ENCODE measurements at places on chromosomes 2 and 18.

DNA sequence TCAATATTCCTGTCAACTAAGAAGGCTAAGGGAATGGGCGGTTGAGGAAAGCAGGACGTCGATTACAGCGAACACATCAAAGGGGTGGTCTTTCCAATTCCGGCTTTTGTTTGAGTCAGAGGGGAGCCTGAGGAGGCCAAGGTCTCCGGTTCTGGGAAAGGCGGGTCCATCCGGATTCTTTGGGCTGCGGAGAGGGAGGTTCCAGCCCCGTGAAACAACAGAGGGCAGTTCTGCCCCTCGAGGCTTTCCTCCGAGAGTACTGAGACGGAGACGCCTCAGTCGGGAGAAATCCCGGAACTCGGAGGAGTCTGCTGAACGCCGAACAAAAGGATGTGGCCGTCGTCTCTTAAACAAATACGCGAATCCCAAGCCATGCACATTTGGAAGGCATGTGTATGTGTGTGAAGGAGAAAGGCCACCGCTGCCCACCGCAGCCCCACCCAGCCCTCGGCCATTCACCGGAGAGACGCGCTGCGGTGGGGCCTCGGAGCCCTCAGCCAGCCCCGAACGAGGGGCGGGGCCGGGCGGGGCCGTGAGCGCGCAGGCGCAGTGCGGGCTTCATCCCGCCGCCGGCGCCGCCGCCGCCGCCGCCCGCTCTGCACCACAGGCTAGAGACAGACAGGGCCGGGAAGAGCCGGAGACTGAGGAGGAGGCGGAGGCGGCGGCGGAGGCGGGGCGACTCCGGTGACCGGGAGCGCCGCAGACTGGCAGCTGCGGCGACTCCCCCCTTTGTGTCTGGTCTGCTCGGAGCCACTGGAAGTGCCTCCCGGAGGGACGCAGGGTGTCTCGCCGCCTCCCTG is at the start of gene BMPR2:
TSS of gene BMPR2 (plus strand) at position 719 of the 800 bp plus-strand sequence. CDS start 1,148 bp downstream, outside the sequence.
- DNase-seq, result peak; percentile 83

DNA sequence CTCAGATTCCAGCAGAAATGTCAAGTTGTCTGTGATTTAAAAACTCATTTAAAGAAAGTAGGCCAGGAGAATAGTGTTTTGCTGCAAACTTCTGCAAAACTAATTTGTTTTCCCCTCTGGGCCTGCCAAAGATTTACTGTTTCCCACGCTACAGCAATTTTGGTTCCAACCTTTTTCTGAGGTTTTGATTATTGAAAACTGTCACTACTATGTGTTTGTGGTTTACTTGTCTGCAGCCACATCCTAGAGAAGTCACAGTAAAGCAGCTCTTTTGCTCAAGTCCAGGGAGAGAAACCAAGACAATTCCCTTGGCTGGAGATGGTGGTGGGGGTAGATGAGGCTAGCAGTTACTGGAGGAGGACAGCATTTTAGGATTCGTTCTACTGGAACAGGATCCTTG is 12.8 kb downstream of the IL1R2 start:
- DNase-seq, result no peak

- DNase-seq, result no peak
Observed at GRCh38 chr2:27092696-27093429, 6.3 kb downstream of the KHK start.

GRCh38 chr2:239387811-239388210 is 13.0 kb downstream of the HDAC4 start:
- DNase-seq, result no peak

- DNase-seq, result no peak
Observed at GRCh38 chr2:7419186-7419585, 502.0 kb downstream of the RNF144A start.

DNA sequence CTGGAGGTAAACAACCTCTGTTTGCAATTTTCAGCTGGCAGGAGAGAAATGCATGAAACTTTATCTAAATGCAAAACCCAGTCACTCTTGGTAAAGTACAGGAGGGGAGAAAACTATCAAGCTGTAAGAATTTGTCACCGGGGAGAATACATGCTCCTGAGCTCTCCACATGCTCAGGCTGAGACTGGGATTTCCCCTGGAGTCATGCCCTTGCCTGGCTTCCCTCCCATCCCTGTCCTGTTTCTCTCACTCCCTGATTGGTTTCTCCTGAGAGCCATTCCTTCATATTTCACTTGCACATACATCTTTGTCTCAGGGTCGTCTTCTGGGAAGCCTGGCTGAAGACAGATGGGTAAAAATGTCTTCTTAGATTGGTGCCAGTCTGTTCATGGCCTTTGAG is 52.9 kb upstream of the SPATS2L start:
- DNase-seq, result no peak

- no peak for DNase-seq
Observed at GRCh38 chr2:120635146-120635545, 100.5 kb upstream of the GLI2 start.

GRCh38 chr2:84989422-84989821 is 18.5 kb downstream of the KCMF1 start:
- DNase-seq, result no peak

- DNase-seq, result no peak
Observed at GRCh38 chr2:55137024-55137958, 87.0 kb upstream of the RTN4 start.

- no peak for DNase-seq
Observed at GRCh38 chr2:129604560-129604959, 374.9 kb upstream of the RAB6C start.

DNA sequence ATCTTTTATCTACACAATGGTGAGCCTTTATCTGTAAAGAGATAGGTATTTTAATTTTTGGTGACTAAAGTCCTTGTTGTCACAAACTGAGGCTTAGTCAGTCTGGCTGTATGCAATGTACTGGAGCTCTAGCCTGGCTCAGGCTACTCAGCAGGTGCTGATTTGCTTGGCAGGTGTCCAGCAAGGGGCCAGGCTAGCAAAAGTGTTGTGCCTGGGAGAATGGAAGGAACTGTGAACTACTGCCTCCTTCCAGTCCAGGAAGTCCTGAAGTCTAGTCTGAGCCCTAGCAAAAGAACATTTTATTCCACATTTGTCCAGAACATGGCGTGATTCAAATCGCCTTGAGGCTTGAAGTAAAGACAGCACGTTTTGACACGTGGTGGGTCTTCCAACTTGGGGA is 260.5 kb downstream of the CCDC85A start:
- DNase-seq, result no peak

DNA sequence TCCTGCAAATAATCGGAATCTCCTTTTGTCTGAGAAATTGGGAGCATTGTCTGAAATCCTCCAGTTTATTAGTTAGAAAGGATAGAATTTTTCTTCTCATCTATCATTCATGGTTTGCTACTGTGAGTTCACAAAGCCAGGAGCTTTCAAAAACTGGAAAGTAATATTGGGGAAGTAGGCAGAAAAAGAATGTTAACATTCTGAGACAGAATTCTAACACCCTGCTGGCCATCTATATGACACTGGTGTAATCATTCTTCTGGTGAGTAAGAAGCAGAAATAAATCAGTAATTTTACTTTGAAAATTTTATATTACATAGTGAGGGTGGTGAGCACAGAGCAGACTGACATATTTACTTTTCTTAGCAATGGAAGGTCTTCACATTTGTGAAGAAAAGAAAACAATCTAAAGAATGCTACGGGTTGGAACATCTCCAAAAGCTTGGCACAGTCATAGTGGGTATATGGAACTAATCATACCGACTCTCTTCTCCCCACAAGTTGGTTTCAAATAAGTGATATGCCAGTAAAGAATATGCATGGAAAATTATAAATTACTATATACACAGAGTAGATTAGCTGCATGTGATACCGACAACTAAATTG is 344.9 kb downstream of the LPIN1 start:
- DNase-seq, result no peak

DNA sequence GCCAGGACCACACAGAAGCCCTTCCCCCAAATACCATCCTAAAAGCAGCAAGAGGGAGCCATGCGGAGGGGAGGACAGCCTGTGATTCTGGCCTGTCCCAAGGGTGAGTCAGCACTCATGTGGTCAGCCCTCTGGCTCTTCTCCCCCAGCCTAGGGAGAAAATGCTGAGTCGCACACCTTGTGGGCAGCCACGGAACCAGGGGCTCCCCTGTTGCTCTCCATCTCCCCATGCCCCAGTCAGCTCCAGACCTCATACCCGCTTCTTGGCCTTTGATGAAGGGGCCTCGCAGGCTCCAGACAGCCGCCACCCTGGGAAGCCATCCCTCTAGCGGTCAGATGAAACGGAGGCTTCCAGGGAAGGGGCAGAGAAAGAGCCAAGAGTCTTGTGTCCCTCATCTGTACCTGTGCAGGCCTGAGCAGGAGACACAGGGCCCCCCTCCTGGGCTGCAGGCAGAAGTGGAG is 181.3 kb upstream of the SIX2 start:
- DNase-seq, result no peak

GRCh38 chr2:65357095-65357958 is 75.1 kb downstream of the SPRED2 start:
- DNase-seq, result no peak

- no peak for DNase-seq
Observed at GRCh38 chr2:101153787-101154186, 2.6 kb upstream of the TBC1D8 start.

- DNase-seq, result no peak
Observed at GRCh38 chr2:60213865-60214625, 339.4 kb downstream of the BCL11A start.

DNA sequence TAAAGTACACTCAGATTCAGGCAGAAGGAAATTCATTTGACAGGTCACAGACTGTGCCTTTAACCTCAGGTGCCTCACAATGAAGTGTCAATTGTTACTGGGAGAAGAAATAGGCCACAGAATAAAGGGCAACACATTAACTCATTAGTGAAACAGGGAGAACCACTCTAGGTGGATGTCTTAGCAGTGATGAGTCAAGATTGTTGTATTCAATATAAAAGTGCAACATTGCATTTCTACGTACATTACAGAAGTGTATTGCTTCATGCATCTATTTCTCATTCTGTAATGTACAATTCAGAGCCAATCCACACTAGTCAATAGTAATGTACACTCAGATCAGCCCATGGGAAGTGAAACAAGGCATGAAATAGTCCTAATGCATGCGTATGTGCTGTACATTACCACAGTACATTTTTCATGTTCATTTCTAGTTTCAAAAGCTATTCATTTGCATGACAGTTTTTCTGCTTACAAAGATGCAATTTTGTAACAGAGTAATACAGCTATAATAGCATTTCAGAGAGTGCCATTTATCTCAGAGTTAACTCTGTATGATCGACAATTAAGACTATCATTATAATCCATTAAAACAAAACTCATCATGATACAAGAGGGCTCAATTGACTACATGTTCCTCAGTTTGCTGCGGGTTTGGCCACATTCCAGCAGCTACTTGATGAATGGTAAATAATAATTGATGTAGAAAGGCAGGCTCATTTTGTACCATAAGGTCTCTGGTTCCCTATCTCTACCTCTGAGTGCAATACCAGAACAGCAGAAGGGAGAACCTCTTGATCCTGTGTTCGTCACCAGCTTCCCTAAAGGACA is 12.2 kb upstream of the ARL5A start:
- no peak for DNase-seq

- DNase-seq, result no peak
Observed at GRCh38 chr2:69923116-69923515, 8.2 kb downstream of the MXD1 start.

- DNase-seq, result no peak
Observed at GRCh38 chr2:192465141-192465540, 270.4 kb upstream of the TMEFF2 start.

DNA sequence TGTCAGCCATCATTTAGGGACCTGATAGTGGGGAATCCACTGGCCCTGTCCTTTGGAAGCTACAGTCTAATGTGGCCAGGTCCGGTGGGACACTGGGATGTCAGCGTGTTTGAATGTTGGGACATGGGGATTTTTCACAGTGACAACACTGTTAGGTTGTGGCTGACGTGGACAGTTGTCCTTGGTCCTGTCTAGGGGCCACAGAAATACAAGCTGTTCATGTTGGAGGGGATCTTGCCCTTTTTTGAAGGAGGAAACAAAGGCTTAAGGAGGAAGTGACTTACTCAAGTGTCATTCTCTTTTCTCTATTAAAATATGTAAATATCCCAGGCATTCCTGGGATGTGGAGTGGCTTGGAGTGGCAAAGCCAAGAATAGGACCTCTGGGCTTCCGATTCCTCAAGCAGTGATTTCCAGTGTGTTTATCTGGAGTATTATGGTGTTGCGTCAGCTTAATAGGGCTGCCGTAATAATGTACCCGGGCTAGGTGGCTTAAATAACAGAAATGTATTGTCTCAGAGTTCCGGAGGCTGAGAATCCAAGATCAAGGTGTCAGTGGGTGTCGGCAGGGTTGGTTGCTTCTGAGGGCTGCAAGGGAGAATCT is 8.5 kb downstream of the ACOXL start:
- DNase-seq, result no peak

DNA sequence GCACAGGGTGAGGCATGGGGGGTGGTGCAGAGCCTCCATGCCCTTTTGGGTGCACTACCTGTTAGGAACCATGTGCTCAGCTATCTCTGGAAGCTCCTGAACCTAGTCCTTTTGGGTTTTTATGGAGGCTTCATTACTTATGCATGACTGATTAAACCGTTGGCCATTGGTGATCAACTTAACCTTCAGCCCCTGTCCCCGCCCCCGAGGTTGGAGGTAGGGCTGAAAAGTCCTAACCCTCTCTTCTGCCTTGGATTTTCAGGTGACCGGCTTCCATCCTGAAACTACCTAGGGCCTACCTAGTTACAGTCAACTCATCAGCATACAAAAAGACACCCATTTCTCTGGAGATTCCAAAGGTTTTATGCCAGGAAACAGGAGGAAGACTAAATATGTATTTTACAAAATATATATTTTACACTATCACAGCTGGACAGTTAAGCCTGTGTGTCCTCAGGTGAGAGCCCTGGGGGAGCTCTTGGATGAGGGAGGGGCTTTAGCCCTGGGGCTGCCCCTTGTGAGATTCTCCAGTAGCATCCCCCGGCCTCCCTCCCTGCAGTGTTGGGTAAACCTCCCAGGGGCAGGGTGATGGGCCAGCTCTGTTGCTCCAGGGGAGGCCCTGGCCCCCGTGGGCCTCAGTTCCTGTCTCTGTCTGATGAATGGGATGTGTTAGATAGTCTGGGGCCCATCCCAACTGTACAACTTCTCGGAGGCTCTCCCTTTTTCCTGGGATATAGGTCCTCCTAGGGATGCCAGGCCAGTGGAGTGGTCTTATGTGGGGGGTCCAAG is 24.1 kb downstream of the GLI2 start:
- no peak for DNase-seq

DNA sequence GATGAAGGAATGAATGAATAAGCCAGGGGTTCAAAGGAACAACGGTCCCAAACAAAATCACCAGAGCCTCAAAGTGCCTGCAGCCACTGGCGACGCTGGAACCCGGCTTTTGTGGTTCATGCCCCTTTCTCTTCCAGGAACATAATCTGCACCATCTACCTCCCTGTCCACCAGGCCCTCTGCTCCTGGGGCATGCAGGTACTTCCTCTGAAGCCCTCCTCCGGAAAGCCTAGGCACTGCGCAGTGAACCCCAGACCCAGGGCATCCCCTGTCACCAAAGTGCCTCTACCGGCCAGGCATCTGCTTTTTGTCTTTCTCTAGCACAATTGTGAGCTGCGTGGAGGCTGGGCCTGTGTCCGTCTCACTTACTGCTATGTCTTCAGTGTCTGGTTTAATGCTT is 98.6 kb upstream of the TMEM200C start:
- no peak for DNase-seq

DNA sequence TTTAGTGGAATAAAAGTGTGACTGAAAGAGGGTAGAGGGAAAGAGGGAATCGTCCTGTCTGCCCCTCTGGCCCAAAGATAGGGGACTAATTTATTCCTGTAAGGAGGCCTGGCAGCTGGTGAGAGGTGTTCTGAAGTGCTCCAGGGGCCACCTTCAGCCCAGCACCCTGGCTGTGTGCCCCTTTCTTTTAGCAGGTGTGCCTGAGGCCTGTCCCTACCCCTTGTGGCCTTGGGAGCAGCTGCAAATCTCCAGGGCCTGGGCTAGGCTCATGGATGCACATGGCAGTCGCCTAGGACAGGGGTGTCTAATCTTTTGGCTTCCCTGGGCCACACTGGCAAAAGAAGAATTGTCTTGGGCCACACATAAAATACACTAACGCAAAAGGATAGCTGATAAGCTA is 37.3 kb downstream of the FHOD3 start:
- DNase-seq, result no peak
